ENCODE measurements at places on chromosomes 5 and 9.

DNA sequence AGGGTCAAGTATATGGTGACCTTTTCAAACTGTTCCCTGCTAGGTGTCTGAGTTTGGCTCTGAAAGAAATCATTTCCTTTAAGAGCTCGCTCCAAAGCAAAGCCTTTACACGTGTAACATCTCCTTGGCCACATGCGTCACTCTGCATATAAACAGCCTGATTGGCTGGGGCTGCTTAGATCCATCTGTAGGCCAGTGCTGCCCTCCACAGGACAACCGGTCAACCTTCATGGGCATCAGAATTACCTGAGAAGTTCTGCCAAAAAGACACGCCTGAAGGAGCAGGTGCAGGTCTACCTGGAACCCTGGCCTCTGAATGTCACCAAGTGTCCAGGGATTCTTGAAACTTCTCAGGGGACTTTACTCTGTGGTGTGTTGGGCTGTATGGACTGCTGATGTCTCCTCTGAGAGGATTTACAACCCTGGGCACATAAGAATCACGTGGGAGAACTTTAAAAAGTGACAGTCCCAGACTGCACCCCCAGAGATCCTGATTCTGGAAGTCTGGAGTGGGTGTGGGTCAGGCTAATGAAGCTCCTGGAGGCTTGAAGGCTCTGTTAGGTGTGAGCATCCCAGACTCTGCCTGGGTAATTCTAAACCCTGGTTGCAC, 497.6 kb downstream of the GADD45G start:
- peak; percentile 56 for DNase-seq

- DNase-seq: no peak
Observed at GRCh38 chr5:74319076-74319475, 321.5 kb downstream of the ENC1 start.

DNA sequence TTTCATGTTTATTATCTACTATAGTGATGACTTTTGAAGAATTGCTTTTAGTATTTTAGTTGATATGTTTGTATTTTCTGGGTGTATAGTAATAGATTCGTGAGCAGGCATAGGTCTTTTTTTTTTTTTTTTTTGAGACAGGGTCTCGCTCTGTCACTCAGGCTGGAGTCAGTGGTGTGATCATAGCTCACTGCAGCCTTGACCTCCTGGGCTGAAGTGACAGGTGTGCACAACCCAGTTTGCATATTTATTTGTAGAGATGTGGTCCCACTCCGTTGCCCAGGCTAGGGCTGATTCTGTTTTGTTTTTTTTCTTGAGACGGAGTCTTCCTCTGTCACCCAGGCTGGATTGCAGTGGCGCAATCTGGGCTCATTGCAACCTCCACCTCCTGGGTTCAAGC, 11.9 kb downstream of the ERBIN start:
- no peak for DNase-seq

DNA sequence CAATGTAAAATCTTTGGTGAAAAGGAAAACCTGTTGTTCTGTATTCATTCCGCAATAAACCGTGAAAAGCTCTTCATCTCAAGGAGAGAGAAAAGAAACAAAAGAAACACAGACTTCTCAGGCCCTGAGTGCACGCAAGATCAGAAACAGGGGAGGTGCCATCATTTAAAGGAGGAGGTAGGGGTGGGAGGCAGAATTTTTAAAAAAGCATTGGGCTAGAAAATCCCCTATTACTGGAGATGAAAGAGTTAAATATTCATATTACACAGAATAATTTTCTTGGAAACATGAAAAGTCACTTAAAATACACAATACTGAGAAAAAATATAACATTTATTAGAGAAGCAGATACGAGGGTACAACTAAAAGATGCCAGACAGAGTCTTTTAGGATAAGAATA, 56.3 kb downstream of the USP20 start:
- DNase-seq: no peak

Measured in activated B cell treated with CpG ODN at 0.5 μM for 24 hours (primary cell).